NCI-H2081 treated with DMSO at 0.1 percent for 48 hours (cell line): ENCODE measurements at places on chromosomes 4 and X.

GRCh38 chr4:119526786-119527550 lies 101.6 kb downstream of the PDE5A start:
- no peak for DNase-seq

GRCh38 chrX:71618303-71618721 lies at the start of gene CXCR3:
CXCR3 (minus strand) TSS chrX:71618511; CDS start chrX:71618449, 62 bp downstream.
- DNase-seq, result no peak

DNA sequence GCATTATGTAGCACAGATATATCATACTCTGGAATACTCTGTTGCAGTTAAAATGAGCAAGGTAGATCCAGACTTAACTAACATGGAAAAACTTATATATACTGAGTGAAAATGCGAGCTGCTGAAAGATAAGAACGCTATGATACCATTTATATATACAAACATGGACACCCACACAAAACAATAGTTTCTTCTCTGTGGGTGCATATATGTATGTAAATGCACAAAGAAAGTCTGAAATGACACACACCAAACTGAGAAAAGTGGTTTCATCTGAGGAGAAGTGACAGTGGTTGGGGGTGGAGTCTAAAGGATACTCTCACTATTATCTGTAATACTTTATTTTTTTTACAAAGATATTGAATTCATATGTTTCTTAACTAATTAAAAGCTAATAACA lies 12.2 kb upstream of the FGF2 start:
- no peak for DNase-seq

DNA sequence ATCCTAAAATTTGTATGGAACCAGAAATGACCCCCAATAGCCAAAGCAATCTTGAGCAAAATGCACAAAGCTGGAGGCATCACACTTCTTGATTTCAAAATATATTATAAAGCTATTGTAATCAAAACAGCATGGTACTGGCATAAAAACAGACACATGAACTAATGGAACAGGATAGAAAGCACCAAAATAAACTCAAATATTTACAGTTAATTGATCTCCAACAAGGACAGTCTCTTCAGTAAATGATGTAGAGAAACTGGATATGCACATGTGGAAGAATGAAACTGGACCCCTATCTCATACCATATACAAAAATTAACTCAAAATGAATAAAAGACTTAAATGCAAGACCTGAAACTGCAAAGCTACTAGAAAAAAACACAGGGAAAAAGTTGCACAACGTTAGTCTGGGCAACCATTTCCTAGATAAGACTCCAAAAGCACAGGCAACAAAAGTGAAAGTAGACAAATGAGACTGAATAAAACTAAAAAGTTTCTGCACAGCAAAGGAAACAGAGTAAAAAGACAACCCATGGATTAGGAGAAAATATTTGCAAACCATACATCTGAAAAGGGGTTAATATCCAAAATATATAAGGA lies 64.9 kb downstream of the CD99L2 start:
- DNase-seq, result no peak

- DNase-seq, result no peak
Measured at GRCh38 chrX:46965125-46965758, 53.0 kb downstream of the JADE3 start.

DNA sequence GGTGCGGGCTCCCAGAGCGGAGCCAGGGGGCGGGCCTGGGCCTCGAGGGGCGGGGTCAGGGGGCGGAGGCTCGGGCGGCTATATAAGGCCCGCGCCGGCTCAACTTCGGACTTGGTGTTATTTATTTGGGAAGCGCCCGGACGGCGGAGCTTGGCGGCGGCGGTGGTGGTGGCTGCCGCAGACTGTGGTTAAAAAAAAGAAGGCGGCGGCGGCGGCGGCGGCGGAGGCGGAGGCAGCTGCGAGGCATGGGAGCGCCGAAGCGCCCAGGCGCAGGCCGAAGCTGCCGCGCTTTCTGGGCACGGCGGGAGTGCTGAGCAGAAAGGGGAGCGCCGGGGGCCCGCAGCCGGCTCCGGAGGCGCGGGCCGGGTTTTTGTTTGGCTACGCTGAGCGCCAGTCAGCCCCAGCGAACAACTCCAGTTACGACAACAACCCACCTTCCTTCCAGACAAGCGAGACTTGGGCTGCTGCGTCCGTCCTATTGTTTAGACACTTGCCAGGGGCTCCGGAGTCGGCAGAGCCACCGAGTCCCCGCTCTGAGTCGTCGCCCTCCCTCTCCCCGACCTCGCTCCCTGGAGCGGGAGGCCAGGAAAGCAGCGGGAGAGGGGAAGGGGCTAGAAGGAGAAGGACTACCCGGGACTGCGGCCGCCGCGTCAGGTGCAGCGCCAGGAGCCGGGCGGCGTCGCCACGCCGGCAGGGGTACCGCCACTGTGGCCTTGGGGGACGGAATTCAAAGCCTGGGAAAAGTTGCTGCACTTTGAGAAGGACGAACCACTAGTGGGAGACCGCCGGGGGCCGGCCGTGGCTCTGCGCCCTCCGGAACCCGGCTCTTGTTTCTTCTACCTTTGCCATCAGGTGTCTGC lies at the start of gene SLIT2:
TSS of gene SLIT2 (plus strand) at position 110 of the 860 bp plus-strand sequence. CDS start 1,911 bp downstream, outside the sequence.
- DNase-seq, result peak; percentile 41

- DNase-seq, result no peak
Measured at GRCh38 chr4:19580095-19580494, 671.6 kb upstream of the SLIT2 start.
